Stimulated activated CD4-positive, alpha-beta T cell treated with anti-CD3 and anti-CD28 coated beads, Interleukin-2, amount 100 ng/mL, for 24 hours (primary cell): ENCODE measurements at places on chromosomes 3 and 15.

GRCh38 chr3:27713435-27714145, 8.5 kb downstream of the EOMES start:
- DNase-seq, result no peak

- DNase-seq, result peak; percentile 46
These were observed 182.7 kb upstream of the GADL1 start for GRCh38 chr3:31077021-31077601.

DNA sequence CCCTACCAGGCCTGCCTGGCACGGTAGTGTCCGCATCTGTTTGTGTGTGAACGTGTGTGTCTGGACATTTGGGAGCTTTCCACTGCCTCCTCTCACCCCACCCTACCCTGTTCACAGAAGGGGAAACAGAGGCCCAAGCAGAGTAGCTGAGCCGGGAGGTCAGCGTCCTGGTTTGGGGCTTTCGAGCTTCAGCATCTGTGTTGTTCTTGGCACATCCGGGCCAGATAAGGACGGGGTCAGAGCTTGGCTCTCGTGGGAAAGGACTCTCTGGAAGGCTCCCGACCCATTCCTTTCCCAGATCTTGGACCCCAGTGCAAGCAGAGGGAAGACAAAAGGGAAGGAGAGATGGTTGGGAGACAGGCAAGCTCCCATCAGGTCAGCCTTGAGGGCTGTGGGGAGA, 6.3 kb upstream of the PTH1R start:
- no peak for DNase-seq

DNA sequence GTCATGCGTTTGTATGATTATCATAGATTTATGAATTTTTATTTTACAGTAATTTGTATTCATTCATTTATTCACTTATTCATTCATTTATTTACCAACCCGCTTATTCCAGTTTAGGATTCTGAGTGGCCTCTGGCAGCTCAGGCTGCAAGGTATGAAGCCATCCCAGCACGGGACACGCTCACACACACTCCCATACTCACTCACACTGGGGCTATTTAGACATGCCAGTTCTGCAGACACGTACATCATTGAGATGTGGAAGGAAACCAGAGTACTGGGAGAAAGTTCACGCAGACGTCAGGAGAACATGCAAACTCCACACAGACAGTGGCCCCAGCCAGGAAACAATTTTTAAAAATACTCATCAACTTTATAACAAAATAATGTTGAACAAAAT, 5.1 kb downstream of the CDIN1 start:
- no peak for DNase-seq

- DNase-seq, result no peak
These were observed 15.4 kb upstream of the MUC20 start for GRCh38 chr3:195705081-195705991.

DNA sequence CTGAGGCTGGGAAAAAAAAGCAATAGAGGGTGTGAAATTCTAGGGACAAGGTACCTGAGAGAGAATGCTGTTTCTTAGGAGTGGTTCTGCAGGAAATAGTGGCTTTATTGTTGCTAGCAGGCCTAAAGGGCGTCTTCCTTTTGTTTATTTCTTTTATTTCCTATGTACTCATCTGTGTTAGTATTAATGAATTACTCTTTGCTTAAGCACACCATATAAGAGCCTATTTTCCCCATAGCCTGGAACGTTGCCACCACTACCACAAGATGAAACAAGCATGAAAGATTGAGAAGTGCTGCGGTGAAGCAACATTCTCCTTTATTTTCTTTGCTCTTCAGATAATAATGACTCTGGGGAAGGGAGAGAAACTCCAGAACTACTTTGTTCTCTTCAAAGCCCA, 21.3 kb upstream of the GOLIM4 start:
- no peak for DNase-seq

- DNase-seq, result no peak
These were observed 65.8 kb downstream of the PDE8A start for GRCh38 chr15:85047271-85047948.

GRCh38 chr3:64354221-64354620, 129.0 kb upstream of the PRICKLE2 start:
- DNase-seq, result no peak

- no peak for DNase-seq
These were observed 84.5 kb upstream of the ATP10A start for GRCh38 chr15:25947323-25948314.

- DNase-seq, result no peak
These were observed 221.6 kb downstream of the TBC1D2B start for GRCh38 chr15:77855871-77856270.

GRCh38 chr3:186187401-186188275, 78.7 kb upstream of the ETV5 start:
- DNase-seq, result no peak

DNA sequence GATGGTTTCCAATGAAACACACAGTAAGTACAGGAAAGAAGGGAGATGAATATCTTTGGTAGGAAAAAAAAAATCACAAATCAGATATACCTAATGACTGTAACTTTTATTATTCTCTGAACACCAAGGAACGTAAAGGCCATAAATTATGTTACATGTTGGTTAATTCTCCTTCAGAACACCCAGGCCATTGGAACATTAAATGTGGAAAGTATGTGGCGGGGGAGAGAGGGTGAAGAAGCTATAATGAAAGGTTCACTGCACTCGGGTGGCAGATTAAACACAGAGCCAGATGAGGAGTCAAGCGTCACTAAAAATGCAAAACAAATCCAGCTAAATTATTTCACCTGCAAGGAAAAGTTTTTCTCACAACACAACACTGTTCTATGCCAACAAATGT, 193.8 kb downstream of the FHIT start:
- no peak for DNase-seq

DNA sequence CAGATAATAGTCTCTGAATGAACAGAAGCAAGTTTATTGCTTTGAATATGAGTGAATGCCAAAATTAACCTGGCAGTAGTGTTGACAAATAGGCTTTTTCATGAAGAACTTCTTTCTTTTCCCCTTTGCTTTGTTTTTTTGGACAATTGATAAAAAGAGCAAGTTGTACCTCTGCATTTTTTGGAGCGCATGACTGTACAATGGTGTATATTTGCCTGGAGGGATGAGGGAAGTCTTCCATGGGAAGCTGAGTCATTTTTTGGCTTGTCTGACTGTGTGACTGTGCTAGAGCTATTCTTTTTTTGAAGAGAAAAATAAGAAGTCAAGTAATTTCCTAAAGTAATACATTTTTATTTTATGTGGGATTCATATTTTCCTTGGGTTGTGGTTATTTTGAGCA, 186.9 kb downstream of the KLHL25 start:
- DNase-seq, result no peak

DNA sequence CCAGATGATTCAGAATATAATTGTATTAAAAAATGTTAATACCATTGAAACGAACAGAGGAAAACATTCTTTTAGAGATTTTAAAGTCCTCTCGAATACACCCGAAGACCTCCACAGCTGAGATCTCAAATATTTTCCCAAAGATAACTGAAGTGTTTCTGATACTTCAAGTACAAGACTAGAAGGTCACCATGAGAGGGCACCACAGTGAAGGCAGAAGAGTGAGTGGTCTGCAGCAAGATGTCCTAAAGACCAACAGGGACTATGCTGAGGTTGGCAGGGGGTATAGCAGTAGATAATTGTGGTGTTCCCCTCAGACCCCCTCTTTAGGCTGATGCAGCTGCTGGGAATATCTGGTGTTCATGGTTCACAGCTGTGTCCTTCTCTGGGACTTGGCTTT, 156.5 kb downstream of the PDCD6IP start:
- DNase-seq, result no peak

DNA sequence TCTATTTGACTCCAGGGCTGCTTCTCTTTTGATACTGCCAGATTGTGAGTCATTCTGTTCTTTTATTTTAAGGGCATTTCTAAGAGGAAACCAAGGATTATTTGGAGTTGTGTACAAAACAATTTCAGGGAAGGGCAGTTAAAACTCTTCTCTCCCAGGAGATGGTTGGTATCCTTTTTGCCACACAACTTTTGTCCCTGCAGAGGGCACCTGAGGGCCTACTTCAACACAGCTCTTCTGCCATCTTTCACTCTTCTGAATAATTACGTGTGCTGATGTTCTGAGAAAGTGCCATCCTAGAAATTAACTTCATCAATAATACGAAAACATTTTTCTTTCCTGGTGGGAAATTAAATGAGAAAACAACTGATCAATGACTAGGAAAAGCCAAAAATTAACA, 75.7 kb upstream of the GADL1 start:
- DNase-seq, result no peak

- DNase-seq, result peak; percentile 77
These were observed 396 bp downstream of the INO80 start for GRCh38 chr15:41115652-41116115.

DNA sequence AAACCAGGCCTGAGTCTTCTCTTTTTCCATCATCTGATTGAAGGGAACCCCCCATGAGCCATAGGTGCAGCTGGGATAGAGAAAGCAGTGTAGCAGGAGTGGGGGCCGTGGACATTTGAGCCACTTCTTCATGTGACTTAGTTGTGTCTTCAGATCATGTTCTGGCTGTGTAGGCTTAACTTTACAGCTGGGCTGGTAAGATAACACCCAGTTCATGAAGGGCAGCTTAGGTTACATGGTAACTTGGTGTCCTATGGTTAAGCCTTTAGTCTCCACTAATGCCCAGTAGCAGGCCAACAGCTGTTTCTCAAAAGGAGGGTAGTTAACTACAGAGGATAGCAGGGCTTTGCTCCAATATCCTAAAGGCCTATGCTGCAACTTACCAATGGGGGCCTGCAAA, 11.4 kb upstream of the SNRPN start:
- no peak for DNase-seq

GRCh38 chr3:78926523-78926922, 841.3 kb downstream of the ROBO1 start:
- DNase-seq, result no peak

DNA sequence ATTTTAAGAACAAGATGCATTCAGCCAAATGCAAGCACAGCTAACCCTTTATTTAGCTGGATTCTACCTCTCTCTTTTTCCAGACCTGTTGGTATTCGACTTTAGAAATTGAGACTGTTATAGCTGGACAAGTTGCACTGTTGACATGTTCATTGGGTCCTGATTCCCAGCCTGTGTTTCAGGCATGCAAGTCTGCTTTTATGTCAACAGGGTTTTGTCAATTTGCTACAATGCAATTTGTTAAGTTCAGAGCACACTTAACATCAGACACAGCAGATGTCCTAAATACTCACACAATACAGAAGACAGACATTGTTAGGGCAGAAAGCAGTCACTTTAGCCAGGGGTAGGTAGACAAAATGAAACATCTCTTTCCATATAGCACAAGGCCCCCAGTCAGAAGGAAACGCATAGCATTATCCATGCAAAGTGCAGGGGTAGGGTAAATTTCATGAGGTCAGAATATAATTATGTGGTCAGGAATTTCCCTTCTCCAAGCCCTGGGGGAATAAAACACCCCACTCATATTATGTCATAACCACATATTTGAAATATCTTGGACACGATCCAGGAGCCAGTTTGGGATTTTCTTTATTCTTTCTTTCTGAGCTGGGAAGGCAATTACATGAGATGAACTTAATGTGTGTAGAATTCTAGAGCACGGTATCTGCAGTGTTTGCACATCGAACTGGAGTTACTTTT, 504.1 kb downstream of the NTRK3 start:
- no peak for DNase-seq

DNA sequence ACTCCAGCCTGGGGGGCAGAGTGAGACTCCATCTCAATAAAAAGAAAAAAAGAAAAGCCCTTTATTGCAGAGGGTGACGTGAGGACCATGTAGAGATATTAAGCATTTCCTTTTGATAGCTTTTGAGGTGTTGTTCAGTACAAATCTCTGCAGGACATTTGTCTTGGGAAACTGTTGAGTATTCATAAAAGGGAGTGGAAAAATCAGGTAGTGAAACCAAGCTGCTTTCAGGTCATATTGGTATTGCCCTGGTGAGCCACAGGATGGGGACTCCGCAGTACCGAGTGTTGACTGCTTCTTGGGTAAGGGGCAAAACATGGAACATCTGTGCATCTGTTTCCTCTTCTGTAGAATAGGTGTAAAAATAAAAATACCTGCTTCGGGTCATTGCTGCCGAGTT, 9.9 kb downstream of the ITPR1 start:
- DNase-seq, result no peak

- DNase-seq, result no peak
These were observed 14.0 kb downstream of the KLF13 start for GRCh38 chr15:31340592-31340991.

DNA sequence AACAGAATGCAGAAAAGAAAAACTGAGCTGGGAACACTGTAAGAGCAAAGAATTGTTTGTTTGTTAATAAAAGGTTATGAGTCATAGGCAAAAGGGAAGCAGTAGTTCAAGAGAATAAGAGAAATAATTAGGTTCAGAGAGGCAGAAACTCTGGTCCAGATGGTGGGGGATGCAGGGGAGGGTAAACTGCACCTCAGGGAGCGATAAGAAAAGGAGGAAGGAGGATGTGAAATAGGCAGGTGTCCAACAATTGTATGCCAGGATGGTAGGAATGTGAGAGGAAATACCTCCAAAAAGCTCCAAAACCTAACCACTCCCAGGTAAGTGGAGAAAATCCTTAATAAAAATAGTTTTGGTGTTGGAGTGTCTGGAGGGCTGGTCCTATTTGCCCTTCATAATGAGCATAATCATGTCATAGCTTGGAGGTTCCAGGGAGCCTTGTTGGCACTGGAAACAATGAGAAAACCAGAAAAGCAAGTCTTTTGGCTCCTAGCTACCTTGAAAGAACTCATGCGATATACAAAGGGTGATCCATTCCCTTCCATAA, 405.4 kb upstream of the TBL1XR1 start:
- no peak for DNase-seq

- DNase-seq, result no peak
These were observed 99.2 kb downstream of the HES1 start for GRCh38 chr3:194235160-194235559.

- DNase-seq, result no peak
These were observed 10.1 kb upstream of the RBM5 start for GRCh38 chr3:50078622-50079021.

- no peak for DNase-seq
These were observed 68.6 kb downstream of the ADCY5 start for GRCh38 chr3:123380261-123380660.

- DNase-seq, result no peak
These were observed 136.9 kb downstream of the NUP210 start for GRCh38 chr3:13282986-13283876.

DNA sequence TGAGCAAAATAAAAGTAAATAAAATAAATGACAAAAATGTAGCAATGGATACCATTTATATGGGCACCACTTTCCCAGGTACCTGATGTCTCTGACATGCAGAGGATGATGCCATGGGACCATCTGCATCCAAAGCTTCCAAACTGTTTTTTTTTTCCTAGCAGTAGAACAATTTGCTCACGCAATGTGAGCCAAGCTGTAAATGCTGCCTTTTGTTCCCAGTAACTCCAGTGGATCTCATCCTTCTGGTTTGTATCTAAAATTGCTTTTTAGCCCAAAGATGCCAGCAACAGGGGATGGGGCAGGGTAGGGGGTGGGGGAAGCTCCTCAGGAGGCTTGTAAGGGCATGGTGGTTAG, 32.7 kb downstream of the SLC12A8 start:
- no peak for DNase-seq
